ENCODE measurements at places on chromosomes 2 and 18.

GRCh38 chr2:174344716-174345461, 10.1 kb downstream of the SP9 start:
- DNase-seq, result no peak

DNA sequence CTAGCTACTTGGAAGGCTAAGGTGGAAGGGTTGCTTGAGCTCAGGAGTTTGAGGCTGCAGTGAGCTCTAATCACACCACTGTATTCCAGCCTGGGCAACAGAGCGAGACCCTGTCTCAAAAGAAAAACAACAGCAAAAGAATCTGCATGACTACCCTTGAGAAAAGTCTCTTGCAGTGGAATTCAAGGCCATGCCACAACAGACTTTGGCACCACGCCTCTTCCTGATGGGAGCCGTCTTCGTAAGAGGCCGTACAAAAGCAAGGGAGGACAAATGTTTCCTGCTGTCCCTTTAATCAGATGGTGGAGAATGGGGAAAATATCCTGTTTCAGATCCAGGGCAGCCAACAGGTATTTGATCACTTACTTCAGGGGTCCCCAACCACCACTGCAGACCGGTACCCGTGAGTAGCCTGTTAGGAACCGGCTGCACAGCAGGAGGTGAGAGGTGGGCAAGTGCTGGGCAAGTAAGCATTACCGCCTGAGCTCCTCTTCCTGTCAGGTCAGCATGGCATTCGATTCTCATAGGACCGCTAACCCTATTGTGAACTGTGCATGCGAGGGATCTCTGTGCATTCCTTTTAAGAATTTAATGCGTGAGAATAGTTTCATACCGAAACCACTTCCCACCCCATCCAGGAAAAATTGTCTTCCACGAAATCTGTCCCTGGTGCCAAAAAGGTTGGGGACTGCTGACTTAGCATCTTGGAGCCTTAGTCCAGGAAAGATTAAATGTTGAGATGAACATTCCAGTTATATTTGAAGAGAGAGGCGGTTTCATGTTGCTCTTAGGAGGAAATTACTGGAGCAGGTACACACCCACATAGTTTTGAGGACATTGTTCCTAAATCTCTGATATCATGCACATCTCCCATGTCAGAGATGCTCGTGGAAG, 94.4 kb upstream of the XPO1 start:
- DNase-seq, result no peak

DNA sequence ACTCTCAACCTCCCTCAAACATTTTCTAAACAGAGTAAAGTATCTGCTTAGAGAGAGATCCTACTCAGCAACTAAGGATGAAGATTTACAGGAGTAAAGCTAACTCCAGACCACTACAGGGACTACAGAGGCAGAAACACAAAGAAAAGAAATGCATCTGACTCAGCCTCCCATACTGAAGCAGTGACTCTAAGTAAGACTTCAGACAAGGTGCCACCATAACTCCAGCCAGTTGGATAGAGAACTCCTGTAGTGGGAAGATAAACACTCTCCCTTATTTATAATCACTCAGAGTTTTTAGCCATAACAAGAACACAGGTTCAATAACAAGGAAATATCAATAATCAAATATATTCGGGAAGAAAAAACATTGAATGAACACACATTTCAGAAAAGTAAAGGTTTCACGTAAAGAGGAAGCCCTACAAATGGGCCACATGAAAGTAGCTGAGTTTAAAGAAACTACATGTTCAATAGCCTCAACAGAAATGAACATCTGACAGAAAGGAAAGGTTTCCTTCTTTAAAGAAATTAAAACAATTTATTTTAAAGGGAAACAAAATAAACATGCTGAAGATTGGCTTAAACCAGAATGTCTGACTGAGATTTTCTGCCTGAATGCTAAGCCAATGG, 519.9 kb downstream of the KCNJ3 start:
- DNase-seq, result no peak

- DNase-seq, result peak; percentile 24
Measured at GRCh38 chr2:68044099-68044498, 18.7 kb downstream of the C1D start.

DNA sequence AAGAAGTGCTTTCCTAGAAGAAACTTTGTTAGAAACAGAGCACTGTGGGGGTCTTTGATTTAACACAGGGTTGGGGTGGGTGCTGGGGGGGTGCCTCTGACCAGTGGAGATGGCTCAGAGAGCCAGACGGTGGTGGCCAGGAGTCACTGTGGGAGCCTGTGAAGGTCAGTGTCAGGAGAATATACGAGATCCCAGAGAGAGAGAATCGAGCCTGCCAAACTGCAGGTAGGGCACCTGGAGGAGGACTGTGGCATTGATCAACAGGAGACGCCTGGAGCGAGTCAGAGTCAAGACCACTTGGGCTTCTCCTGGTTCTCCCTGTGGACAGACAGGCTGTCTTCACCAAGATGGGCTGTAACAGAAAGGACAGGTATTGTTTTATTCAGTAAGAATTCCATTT, 136.5 kb upstream of the TWIST2 start:
- DNase-seq, result no peak

- peak; percentile 15 for DNase-seq
Measured at GRCh38 chr2:202178346-202178958, 59.9 kb downstream of the SUMO1 start.

DNA sequence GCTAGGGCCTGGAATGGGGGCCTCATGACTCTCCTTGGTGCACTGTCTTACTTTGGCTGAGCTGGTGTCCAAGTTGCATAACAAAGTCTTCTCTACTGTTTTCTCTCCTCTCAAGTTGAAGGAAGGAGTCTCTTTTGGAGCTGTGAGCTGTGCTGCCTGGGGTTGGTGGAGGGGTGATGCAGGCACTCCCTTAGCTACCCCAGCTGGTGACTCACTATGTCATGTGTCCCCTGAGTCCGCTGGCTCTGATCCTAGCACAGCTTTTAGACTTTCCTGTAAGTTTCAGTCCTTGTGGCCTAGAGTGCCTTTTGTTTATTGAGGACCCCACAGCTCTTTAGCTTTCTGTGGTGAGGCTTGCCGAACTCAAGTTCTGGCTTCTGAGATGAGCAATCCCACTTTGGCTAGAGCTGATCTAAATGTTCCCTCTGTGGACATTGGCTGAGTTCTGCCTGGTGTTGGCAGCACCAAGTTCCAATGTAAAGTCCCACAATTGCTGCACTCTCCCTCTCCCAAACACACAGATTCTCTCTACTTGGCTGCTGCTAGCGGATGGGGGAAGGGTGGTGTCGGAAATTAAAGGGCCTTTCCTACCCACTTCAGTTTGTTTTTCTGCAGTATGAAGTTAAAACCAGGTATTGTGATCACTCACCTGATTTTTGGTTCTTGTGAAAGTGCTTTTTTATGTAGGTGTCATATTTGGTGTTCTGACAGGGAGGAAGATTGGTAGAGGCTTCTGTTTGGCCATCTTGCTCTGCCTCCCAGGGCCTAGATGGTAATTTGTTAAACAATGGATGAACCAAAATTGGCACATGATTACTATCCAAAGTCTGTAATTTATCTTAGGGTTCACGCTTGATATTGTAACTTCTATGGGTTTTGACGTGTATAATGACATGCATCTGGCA, 83.2 kb downstream of the COMMD1 start:
- DNase-seq, result no peak

GRCh38 chr2:199430214-199430613, 27.5 kb downstream of the SATB2 start:
- DNase-seq, result no peak

- no peak for DNase-seq
Measured at GRCh38 chr2:62197925-62198633, 2.2 kb downstream of the B3GNT2 start.
